IMR-90 (cell line): ENCODE measurements at places on chromosomes 4 and X.
A peak's percentile ranks its signal among the peaks of the same experiment; 100 is the strongest.

DNA sequence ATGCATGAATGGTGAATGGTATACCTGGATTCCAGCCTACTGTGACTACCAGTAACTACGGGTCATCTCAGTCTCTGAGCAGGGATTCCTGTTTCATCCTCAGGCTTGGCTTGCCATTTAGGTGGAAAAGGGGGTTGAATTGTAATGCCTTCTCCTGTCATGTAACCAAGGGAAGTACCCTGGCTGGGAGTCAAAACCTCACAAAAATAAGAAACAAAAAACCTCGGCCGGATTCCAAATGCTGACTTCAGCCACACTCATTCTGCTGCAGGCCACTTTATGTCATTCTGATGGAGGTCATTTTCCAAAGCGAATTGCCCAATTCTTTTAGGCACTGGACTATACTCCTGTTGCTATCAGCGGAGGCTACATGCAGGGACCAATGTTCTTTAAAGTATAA lies 324.7 kb downstream of the LDB2 start:
- DNase-seq: peak; percentile 83

GRCh38 chr4:121726642-121727268 lies 30.0 kb upstream of the ANXA5 start:
- peak; percentile 78 for DNase-seq

DNA sequence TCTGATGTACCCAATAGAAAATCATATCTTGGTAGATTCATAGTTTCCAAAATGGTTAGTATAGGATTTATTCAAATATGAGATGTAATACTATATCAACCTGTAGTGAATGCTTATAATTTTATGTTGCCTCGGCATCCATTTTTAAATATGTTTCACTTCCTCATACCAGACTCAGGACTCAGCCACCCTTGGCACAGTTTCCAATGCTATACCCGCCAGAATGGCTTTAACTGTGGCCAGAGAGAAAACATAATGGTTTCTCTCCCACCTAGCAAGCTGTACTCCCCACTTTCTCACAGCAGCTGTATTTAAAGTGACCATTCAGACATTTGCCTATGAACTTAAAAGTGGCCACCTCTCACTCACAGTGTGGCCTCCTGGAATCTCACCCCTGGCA lies 466.6 kb upstream of the PABPC4L start:
- no peak for DNase-seq

DNA sequence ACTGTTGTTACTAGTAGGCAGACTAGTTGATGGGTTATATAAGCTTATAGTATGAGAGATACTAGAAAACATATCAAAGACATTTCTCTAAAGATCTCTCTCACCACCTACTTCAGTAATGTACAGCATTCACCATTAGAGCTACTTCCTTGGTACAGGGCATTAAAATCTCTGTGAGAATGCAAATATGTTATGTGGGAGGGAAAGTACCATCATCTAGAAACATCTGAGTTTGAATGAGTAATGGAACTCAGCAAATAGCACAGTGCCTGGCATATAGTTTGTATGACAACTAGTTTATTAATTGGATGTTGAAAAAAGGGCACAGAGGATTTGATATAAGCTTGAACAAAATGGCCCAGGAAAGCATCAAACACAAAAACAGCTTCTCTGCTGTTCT lies 211.1 kb downstream of the GLUD2 start:
- DNase-seq: no peak

DNA sequence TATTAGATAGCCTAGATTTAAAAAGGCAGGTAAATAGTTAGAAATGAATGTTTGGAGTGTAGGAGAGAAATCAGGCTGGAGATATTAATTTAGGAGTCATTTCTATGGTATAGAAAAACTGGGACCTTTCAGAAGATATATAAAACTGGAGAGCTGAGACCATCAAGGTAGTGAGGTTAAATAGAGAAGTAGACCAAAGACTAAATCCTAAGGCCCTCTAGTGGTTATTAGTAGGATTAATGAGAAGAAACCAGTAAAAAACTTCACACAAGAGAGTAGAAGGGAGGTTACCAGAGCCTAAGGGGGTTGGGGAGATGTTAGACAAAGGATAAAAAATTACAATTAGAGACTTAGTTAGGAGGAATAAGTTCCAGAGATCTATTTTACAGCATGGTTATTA lies 351.0 kb upstream of the SPANXN1 start:
- DNase-seq: no peak
